Stimulated activated CD4-positive, alpha-beta T cell treated with anti-CD3 and anti-CD28 coated beads, Interleukin-15, amount 100 ng/mL, for 1 hour (primary cell): ENCODE measurements at places on chromosomes 12 and 14.

GRCh38 chr14:93893661-93894261, 33.4 kb upstream of the FAM181A start:
- no peak for DNase-seq

GRCh38 chr12:77644915-77645605, 185.6 kb upstream of the NAV3 start:
- no peak for DNase-seq

DNA sequence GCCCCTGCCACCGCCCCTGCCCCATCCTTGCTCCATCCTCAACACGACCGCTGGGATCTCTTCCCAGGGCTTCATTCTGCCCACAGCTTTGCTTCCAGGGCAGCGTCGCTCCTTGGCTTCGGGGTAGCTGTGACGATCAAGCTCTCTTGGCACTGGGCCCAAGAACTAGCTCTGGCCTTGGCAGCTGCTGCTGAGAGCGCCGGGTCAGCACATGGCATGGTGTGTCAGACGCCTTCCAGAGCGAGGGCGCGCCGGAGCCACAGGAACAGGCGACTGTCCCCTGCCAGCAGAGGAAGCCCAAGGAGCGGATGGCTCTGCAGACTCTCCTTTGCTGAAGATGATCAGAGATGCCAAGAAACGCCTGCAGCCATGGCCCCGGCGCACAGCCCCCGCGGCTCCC, 15.9 kb downstream of the RAB35 start:
- no peak for DNase-seq

- no peak for DNase-seq
Observed at GRCh38 chr12:114672817-114673168, 11.2 kb downstream of the TBX3 start.

- DNase-seq = no peak
Observed at GRCh38 chr14:87084908-87085307, 908.1 kb downstream of the GALC start.

DNA sequence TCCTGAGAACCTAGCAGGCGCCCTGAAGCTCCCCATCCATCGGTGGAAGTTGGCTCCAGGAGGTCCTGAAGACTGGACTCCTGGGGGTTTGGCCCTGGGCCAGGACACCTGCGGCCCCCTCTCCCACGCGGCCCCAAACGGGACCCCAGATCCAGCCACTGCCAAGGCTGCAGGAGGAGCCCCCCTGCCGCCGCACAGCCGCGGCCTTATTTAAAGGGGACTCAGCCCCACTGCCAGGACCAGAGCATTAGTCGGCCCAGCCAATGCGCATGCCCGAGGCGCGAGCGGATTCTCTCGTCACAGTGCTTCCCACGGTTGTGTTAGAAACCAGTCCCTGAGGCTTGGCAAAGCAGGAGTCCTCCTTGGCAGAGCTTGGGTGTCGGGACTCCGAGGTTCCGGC, 775.2 kb upstream of the ALG10B start:
- DNase-seq = no peak

DNA sequence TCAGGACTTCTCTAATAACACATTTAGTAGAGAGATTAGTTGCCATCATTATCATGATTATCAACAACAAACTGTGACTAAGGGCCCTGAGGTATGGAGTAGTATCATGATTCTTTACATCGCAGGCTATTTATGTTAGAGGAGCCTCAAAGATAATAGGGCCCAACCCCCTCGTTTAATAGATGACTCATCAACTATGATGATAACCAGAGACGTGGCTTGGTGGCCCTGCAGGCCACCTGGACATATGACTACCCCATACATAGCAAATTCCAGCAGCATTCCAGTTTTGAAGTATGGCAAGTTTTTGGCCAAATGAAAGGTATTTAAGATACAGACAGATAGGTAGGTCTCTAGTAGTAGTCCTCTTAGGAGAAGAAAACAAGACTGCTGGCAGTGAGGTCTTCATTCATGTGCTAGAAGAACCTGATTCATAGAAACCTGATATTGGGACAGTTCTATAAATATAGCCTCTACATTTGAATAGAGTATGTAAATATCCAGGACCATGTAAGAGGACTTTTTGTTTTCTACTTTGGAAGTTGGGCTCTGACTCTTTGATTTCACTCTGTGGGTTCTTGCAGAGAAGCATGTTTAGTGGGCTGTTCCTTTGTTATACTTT, 5.6 kb downstream of the RIC8B start:
- DNase-seq = no peak

- no peak for DNase-seq
Observed at GRCh38 chr12:50971946-50972345, 19.6 kb downstream of the HIGD1C start.

DNA sequence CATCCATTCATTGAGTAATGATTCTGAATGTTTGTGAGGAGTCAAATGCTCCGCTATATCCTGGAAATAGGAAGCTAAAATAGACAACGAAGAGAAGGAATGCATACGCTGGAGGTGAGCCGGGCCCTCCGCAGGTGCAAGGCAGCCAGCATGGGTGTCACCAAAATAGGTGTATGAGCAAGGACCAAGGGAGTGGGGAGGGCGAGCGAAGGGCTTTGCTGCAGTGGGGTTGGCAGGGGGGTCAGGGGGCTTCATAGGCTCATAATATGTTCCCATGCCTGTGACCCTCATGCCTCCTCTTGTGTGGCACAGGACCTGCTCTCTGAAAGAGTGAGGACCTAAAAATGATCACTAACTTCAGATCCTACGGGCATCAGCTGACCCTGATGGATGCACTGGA, 73.0 kb downstream of the PRMT8 start:
- DNase-seq = no peak

DNA sequence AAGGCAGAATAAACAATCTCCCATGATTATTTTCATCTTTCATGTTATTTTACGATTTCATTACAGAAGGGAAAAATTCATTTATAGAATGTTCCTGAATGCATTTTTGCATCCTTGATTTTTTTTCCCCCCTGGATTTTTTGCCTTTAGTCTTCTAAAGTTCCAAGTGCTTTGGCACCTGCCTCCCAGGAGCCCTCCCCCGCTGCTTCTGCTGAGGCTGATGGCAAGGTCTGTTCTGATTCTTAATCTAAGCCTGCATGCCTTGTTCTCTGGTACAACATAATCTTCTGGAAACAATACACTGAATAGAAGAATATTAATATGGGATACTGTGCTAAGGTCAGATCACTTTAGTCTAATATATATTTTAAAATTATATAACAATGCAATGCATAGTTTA, 18.0 kb downstream of the YARS2 start:
- DNase-seq = no peak

- no peak for DNase-seq
Observed at GRCh38 chr12:119241580-119242169, 62.9 kb downstream of the HSPB8 start.

DNA sequence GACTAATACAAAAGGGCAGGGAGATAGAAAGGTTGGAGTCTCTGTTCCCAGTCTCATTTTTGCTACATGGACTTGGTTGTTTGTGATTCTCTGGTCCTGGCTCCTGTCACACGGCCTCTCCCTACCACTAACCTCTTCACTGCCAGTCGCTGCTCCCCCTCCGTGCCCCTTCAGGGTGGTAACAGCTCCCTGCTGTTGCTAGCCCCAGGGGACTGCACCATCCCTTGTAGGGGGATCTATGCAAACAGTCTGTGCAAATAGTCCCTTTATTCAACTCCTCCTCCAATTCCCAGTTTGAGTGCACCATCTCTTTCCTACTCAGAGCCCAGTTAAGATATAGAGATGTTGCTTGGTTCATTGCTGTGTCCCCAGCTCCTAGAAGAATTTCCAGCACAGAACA, 51.1 kb downstream of the CCDC60 start:
- DNase-seq = no peak

DNA sequence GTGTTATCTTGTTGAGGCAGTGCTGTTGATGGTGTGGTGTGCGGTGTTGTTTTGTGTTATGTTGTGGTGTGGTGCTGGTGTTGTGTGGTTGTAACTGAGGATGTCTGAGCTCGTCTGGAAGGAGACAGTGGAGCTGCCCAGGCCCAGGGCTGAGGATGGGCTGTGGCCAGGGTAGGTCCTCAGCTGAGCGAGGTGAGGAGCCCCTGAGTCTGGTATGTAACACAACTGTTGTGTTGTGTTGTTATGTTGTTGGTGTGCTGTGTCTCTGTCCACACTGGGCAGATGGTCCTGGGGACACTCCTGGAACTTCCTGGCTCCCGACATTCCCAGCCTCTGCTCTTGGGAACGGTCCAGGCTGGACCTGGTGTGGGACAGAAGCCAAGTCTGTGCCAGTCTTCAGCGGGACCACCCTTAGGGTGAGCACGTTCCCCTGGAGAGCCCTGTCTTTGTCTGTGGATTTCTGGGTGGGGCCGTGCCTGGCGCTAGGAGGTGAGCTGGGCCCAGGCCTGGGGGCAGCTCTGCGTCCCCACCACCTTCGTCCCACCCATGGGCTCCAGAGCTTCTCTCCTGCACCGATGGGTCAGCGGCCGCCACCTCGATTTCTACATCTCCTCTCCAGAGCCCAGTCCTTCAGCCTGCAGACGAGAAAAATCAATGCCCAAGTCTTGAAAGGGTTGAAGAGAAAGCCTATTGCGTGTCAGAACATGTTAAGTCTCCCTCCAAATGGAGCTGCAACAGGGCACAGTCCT, 27.4 kb upstream of the SFSWAP start:
- DNase-seq = no peak

GRCh38 chr14:105252552-105253328, 4.4 kb downstream of the BTBD6 start:
- DNase-seq = no peak

DNA sequence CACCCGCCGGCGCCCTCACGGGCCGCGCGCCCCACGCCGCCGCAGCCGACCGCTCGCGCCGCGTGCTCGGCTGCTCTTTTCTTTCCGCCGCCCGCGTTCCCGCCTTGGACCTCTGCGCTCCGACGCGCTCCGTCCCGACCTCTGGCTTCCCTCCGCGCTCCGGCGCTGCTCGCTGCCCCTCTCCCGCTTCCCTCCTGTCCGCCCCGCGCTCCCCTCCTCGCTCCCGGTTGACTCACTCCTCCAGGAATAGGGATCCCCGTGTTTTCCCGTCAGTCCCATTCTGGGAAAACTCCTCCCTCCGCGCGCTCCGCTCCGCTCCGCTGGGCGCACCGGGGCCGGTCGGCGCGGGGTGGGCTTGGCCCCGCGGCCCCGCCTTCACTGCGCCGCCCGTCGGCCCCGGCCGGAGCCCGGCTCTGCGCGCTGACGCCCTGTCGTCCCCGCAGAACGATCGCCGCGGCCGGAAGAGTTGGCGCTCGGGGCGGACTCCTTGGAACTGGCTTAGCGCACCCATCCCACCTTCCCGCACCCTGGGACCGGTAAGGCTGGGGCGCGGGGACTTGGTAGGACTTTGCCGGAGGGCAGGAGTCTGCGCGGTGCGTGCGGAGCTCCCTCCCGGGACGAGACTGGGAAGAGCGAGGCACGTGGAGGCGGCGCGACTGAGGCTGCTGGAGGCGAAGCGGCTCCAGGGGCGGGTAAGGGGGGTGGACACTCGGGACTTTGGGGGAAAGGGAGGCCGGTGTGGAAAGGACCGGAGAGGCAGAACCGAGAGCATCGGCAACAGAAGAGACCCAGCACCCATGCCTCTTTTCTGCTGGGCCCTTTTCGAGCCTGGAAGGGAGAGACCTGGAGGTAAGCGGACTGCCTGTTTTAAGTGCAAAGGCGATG, 550 bp downstream of the TEAD4 start:
- no peak for DNase-seq

GRCh38 chr14:60656686-60657455, 7.6 kb upstream of the SIX1 start:
- no peak for DNase-seq

- no peak for DNase-seq
Observed at GRCh38 chr12:66596199-66596598, 82.7 kb downstream of the GRIP1 start.

DNA sequence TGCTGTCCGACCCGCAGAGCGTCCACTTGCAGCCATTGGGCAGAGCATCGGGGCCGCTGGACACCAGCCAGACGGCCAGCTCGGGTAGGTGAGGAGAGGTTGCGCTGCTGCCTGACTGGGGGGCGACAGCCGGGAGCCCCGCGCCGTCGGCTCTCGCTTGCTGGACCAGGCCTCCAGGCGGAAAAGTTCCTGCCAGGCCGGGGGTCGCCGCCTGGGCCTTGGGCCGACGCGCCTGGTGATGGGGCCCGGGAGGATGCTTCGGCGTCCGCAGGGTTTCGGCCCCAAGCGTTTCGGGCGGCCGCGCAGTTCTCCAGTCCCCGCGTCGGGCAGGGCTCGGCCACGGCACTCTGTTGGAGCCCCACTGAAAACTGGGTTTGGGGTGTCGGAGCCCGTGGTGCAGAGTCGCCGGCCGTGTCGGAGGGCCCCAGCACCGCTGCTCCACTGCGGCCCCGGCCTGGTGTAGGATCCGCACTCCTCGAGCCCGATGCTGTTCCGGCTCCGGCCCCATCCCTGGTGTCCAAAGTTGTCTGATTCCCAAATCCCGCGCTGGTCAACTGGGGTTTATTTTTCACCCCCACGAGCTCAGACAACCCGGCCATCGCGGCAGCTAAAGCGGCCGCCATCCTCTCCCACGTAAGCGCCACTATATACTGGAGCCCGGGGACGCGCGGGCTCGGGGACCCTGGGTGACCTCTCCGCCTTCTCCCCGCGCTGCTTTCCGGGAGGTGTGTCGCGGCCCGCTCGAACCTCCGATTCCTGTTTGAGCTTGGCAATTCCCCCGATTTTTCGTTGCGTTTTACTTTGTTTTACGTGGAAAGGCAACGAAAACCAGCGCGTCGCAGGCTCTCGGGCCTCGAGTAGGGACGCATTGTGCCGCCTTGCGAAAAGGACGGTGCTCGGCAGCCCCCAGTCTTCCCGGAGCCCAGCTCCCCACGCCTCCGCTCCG, 872 bp downstream of the VSX2 start:
- DNase-seq = no peak

GRCh38 chr12:101951002-101951670, 73.8 kb downstream of the DRAM1 start:
- no peak for DNase-seq

DNA sequence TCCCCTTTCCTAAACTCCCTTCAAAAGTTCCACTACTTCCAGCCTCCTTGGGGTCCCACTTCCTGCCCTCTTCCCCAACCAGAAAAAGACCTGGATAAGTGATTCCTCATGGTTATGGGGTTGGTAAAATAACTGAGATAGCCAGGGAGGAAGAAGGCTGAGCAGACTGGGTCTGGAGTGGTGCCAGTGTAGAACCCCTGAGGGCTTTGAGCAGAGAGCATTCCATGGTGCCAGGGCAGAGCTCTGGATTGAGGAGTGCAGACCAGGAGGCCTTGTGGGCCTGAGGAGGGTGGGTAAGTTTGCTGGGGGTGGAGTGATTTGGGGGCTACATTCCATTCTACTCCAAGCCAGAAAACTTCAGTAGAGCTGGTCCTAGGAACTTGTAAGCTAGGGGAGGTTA, 9.5 kb upstream of the CISTR start:
- no peak for DNase-seq

GRCh38 chr14:53509276-53510244, 356.4 kb upstream of the DDHD1 start:
- no peak for DNase-seq

- no peak for DNase-seq
Observed at GRCh38 chr12:67650388-67651131, 2.0 kb downstream of the DYRK2 start.

- DNase-seq = no peak
Observed at GRCh38 chr12:105288311-105288996, 42.0 kb upstream of the C12orf75 start.
